ENCODE measurements at places on chromosomes 7 and 10. TPM values are rescaled to one million over a fixed set of nuclear protein-coding genes. Genes with fewer than 3 reads are reported as not detected.

Gene CCL26
- 1.2 TPM for total RNA-seq

Gene AIFM2
- 7.2 TPM for total RNA-seq

Gene BTBD16
- total RNA-seq: not detected

Gene HTR5A
- not detected for total RNA-seq

Gene ZNF804B
- total RNA-seq: not detected

Gene ZNF398
- 15.0 TPM for total RNA-seq

Gene HOXA1
- total RNA-seq: 0.58 TPM

Gene CCDC172
- not detected for total RNA-seq

Gene SFRP4
- total RNA-seq: not detected

Gene NODAL
- not detected for total RNA-seq

Gene RAPGEF5
- total RNA-seq: 0.72 TPM

Gene TLX1
- not detected for total RNA-seq

Gene FAM237B
- total RNA-seq: not detected

Gene UBTD1
- 3.7 TPM for total RNA-seq

Gene DENND2A
- total RNA-seq: not detected

Gene PDE6C
- not detected for total RNA-seq

Gene EBF3
- total RNA-seq: not detected

Gene MCM10
- 30.6 TPM for total RNA-seq

Gene TAS2R4
- 1.1 TPM for total RNA-seq

Gene ARHGEF35
- total RNA-seq: 3.8 TPM
